ENCODE measurements at places on chromosomes 5 and 9.

DNA sequence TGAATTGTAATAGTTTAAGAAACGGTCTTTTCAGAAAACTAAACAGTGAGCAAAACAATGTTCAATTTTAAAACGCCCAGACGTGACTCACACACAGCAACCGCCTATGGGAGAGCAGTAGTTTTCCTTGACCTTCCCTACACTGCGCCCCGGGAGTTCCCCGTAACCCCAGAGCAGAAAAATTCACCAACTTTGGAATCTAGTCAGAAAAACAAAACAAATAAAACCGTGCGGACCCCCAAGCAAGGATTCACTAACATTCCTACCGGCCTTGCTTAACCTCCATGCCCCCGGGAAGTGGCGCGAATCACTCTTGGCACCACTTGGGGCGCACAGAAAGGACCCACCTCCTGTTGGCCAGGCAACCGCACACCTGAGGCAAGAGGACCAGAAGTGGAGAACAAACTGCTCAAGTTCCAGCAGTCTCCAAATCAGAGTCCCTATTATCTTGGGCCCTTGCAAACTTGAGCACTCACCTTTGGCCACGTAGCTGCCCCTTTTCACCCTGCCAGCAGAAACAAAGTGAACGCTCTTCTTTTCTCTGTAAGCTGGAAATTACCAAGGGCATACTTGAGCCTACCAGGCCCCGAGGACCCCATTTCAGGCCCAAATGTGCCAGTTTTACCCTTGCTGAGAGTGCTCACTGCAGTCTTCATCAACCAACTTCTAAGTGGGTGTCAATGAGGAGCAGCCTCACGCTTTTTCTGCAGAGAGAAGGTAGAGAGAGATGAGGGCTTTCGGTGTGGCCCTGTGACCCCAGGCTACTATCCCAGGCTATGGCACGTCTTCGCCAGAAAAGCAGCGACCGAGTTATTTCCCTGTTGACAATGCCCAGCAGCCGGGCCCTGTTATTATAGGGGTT, 189.7 kb downstream of the MEF2C start:
- DNase-seq: no peak

DNA sequence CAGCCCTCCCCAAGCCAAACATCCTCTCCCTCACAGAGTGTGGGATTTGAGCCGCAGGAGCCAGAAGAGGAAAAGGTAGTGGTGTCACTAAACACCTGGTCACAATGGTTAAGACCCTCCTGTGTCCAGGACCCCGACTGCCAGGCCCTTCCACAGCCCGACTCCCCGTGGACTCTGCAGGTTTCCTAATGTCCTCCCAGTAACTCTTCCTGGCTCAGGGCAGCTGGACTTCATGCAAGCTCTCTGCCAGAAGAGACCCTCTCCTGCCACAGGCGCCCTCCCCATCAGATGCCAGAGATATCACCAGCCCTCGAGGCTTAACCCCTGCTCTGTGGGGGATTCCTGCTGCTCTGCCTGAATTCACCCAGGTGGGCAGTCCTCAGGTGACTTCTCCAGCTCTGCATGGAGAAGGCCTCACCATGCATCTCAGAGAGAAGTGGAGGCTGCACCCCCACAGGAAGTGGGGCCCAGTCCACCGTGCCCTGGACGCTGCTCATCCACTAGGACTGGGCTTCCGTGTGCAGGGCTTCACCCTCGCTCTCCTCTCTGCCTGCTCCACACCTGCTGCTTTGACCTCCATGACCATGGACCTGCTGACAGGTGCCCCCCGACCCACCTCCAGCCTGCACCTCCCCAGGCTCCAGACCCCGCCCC, 111.2 kb downstream of the ADAMTS2 start:
- no peak for DNase-seq

DNA sequence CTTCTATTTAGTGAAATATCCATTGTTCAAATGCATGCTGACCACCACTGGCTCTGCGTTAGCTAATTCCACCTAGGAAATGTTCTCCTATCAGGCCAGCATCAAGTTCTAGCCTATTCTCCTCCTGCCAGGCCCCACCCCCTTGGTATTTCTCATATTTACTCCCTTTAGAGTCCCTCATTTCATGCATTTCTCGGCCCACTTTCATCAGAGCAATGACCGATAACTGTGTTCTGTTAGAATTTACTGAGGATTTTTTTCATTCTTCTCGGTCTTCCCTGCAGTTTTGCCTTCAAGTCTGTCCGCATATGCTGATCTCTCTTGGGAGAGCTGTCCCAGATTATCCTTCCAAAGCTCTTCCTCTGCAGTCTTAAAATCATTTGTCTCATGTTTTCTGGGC, 143.4 kb downstream of the GOLPH3 start:
- DNase-seq: no peak

DNA sequence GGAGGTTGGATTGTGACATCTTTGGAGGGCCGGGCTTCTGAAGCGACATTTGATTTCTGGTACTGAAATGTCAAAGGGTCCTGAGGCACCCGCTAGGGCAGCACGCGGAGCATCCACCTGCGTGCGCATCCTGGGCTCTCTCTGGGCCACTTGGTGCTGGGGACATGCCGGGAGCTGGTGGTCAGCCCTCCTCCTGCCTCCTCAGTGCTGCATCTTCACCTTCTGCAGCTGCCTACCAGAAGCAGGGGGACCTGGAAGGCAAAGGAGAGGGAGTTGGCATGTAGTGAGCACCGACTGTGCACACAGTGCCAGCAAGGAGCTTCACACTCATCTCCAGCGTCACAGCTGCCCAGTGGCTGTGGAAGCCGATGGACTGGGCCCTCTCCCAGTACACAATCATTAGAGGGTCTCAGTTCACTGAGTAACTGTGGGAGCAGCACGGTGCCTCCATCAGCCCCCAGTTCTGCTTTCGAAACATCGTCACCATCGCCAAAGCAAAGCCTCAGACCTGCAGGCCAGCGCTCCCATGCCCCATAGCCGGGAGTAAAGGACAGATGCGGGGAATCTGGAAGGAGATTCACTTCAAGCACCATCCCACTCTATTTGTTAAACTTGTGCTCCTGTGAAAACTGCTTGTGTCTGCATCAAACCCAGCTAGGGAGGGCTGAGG, 138.4 kb downstream of the KCNIP1 start:
- no peak for DNase-seq

DNA sequence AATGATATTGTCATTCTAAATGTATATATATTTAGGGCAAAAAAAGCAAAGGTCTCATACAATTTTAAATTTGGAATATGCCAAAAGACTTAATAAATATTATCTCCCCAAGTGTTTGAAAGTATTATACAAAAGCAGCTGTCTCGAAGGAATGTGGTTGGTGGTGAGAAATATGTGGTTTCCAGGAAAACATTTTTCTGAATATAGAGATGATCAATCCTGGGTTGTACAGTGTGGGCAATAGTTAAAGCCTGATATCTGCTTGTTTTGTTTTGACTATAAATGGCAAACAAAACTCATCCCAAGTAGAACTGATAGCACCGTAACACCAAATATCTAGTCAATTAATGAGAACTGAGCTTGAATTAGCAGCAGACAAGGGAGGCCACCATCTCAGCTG, 391.8 kb upstream of the CD180 start:
- DNase-seq: no peak

GRCh38 chr5:122237906-122238305, 74.1 kb upstream of the SNCAIP start:
- DNase-seq: no peak

- no peak for DNase-seq
Observed at GRCh38 chr5:132424167-132424880, 54.8 kb downstream of the SLC22A5 start.

DNA sequence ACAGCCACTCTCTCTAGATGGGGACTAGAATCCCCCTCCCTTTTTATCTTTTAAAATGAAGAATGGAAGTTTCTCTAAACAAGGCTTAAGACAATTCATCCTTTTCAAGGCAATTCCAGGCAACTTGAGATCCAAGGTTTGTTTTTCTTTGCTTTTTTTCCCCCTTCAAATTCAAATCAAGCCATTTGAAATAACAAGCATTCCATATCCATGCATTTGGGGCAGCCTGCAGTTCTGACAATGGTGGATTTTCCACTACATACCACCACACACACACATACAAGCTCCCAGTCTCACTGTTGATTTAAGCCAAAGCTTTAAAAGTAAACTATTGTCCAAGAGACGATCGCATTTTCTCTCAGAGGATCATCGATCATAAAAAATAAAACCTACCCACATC, 424 bp downstream of the INSYN2B start:
- no peak for DNase-seq

DNA sequence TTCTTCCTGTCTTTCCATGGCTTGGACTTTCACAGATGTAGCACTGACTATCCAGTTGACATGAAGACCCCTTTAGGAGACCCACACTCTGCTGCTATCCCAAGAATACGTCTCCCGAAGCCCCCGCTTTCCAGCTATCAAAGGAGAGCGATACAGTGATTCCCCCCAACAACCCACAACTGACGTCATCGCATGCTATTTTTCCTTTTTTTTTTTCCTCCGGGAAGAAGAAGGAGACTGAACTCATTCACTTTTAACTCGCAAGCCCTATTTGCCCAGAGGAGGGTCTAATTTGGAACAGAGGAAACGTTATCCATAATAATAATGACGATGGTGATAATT, 2.1 kb downstream of the PAPPA start:
- DNase-seq: no peak

- DNase-seq: no peak
Observed at GRCh38 chr9:128555180-128555721, 2.9 kb downstream of the SPTAN1 start.

DNA sequence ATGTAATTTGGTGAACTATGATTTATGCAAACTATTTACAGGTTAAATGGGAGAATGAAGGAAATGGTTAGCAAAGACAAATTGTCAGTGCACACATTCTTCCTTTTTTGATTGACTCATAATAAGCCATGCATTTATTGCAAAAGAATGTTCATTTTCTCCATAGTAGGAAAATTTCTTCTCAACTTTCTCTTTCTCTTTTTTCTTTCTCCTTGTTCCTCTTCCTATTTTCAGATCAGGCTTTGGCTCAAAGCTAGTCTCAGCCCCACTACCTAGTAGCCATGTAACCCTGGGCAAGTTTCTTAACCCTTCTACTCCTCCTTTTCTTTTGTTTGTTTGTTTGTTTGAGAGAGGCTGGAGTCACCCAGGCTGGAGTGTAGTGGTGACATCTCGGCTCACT, 156.6 kb downstream of the PIK3R1 start:
- no peak for DNase-seq

DNA sequence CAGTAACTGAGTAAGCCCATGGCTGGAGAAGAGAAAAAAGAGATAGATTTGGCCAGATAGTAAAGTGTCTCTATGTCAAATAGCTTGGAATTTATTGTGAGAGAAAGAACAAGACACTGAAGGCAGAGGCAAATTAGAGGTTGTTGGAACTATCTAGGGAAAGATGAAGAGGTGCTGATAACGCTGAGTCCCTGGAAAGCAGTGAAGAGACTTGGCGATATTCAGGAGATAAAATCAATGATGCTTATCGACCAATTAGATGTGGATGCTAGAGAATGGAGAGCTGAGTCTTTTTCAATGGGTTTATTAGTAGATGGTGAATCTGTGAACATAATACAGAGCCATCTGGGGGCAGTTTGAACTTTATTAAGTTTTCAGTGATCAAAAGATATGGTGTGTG, 48.6 kb upstream of the GABRA1 start:
- no peak for DNase-seq

DNA sequence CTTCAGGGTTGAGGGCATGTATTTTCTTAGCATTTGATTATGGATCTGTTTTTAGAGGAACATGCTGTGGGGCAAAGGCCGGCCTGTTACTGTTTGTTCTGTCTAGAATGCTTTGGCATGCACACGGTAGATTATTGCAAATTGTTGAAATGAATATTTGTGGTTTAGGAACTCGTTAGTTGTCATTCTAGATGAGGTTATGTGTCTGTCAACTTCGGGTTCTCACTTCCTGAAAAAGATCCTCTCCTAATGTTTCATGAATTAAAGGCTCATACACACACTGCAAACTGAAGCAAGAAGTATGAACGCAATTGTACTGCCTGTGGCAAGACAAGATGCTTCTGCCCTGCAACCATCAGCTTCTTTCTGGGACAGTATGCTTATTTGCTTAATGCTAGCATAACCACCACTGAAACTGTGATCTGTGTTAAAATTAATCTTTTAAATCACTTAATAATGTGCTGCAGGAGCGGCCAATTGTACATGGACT, 99.6 kb downstream of the BASP1 start:
- DNase-seq: no peak

Data from C1 segment of cervical spinal cord (tissue), 14 donors.